SJSA1 (cell line): ENCODE measurements at places on chromosomes 1 and 21.

DNA sequence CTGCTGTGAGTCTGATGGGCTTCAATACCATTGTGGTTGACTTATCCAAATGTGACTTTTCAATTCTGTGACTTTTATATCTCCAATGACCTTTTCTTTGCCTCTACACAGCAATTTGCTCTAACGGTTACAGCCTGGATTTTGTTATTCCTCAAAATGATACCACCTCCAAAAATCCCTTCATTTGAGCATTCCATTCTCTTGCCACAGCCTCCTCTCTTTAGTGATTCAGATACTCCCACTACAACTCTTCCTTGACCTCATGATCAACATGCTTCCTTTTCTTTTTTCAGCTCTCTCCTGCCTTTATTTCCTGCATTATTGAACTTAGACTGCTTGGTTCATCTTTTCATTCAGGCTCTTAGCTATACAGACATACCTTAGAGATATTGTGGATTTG lies 16.6 kb upstream of the IL19 start:
- DNase-seq = peak; percentile 27

GRCh38 chr1:220952961-220953643 lies 73.9 kb downstream of the HLX start:
- DNase-seq = no peak

- no peak for DNase-seq
These were observed 27.9 kb downstream of the MORC3 start for GRCh38 chr21:36347962-36348328.

DNA sequence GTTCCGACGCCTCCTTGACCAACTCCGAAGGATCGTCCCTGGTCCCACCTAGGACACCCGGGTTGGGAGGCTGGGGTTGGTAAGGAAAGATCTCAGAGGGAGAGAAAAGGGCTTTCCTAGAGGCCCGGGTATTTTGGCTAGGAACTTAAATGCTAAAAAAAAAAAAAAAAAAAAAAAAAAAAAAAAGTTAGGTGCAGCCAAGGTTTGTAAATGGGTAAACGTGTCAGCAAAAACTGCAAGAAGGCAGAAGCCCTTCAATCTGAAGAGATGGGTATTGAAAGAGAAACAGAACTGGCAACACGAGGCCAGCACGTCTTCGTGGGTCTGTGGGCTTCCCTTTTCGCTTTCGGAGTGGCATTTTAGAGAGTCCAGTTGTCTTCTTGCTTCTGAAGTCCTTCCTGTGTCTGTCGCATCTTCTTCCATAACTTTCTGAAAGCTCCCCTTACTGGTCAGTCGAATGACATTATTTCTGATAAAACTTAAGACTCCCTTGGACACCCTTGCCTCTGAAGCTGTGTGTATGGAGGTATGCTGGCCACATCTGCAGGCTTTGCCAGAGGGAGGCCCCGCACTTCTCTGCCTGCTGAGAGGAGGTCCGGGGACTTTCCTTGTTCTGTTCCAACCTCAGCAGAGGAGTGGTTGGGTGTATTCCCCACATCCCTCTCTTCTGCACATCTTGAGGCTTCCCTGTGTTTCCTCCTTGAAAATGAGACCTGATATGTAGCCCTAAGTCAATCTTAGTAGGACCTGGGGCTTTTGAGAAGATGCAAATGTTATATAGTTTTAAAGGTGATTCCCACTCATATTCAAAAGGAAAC lies 745 bp downstream of the RCSD1 start:
- no peak for DNase-seq

- no peak for DNase-seq
These were observed 2.7 kb downstream of the DUSP10 start for GRCh38 chr1:221739018-221739676.

DNA sequence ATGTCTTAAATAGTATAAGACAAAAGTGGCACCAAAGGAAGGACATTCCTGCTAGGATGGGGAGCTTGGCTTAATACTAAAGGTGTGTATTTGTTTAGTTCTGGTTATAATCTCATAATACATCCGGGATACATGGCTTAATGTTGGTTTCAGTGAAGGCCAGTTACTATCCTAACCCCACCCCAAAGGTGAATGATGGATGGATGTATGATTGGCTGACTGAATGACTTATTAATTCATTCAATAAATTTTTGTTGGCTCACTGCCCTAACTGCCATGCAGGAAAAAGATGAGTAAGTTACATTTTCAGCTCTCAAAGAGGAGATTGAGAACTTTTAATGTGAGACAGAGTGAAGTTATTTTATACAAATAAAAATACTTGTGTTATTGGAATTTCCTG lies 52.2 kb downstream of the PHACTR4 start:
- no peak for DNase-seq

GRCh38 chr1:95903060-95903459 lies 669.0 kb downstream of the RWDD3 start:
- DNase-seq = no peak

DNA sequence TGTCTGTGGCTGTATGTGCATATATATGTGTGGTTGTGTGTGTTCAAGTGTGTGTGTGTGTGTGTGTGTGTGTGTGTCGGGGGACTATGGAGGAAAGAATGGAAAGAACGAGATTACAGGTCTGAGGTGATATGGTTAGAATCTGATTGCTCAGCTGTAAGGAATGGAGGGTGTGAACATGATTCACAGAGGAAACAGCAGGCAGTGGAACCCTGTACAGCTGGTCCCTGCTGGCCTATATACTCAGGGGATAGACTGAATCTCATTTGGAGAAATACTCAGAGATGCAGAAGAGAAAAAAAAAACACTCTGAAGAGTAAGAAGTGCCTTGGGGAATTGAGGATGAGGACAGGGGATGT lies 180.1 kb upstream of the ESRRG start:
- DNase-seq = no peak

DNA sequence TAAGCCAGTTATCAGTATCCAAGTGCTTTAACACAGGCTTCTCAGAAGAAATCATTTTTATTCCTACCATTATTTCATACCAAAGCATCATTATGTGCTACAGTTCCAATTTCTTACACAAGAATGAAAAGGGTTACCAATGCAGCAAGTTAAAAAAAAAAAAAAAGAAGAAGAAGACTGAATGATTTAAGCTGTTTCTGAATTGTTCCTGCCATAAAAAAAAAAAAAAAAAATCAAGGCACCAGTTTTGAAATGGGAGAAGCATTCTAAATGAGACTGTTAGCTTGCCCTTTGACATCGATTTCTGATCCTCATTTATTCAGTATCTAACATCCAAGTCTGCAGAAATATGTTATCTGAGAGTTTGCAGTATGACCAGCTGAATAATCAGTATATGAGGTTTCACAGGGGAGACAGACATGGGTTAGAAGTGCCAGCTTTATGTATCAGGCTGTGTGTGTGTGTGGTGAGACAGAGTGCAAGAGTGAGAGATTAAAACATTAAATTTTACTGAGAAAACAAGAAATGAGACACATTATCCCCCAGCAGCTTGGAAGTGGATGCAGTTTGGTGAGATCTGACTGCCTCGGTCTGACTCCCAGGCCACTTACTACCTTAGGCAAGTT lies 105.8 kb downstream of the COLGALT2 start:
- no peak for DNase-seq

DNA sequence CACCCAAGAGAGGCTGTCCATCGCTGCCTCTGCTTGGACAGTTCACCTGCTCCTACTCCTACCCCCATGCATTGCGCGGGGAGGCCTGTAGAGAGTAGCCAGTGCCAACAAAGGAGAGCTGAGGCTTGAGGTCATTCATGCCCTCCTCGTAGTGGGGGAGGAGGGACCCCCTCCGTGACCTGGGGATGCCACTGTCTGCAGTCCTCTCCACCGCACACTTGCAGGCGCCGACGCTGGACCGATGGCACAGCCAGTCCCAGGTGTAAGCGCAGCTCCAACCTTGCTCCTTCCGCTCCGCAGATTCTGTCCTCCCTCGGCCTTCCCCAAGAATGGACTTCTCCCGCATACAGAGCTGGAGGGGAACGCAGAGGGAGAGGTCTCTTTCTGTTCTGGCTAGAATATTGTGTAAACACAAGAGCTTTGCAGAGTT lies 672 bp upstream of the PHLDA3 start:
- DNase-seq = no peak

DNA sequence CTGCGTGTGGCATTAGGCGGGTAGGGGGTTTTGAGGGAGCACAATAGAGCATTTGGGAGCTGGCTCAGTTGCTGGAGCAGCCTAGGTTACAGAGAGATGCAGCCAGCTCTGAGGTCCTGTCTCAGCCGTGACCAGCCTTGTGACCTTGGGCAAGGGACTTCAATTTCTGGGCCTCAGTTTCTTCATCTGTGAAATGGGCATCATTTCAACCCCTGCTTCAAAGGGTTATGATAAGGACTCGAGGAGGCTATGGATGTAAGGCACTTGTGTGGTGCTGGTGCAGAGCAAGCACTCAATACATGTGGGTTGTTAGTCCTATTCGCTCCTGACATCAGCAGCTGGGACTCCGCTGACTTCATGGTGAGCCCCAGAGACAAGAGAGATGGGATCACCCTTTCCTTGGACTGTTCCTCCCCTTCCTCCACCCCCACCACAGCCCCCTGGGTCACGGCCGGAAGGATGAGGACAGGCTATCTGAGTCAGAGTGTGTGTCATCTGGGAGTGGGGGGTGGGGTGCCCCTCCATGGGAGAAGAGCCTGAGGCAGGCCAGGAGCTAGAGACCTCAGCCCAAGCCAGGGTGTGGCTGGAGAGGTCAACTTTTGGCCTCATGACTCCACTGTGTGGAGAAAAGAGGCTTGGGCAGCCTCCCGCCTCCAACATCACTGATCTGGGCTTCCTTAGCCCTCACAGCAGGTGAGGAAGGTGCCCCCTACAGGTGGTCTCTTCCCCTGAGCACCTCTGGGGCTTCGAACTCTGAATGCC lies 71.4 kb upstream of the ZBTB40 start:
- peak; percentile 27 for DNase-seq

DNA sequence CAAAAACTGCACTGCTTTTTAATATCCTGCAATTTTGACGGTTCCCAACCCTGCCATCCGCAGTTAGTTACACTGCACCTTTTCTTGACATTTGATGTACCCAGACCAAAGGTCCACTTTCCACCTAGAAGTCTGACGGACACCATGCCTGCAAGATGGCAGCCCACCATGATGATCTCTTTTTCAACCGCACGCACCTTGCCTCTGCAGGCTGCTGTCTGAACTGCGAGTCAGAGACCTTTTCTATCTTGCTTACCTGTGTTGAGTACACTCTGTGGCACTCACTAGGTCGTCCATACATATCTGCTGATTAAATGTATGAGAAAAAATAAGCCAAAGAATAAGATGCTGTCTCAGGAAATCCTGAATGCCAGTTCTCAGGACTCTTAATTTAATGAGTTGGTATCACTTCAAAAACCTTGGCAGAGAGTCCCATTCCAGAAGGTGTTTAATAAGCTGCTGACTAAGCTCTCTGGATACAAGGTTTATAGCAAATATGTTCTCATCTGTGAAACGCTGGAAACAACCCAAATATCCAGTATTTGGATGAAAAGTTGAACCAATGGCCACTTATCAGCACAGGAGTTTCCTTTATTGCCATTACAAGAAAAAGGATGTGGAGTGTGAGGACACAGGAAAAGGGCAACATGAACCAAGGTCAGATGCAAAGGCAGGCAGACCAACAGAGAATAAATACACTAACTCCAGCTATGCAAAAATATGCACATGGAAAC lies 37.9 kb downstream of the GNG12 start:
- no peak for DNase-seq

GRCh38 chr1:43947061-43947873 lies 517 bp downstream of the IPO13 start:
- no peak for DNase-seq

- no peak for DNase-seq
These were observed 9.8 kb upstream of the CDC20 start for GRCh38 chr1:43348809-43349593.

- DNase-seq = no peak
These were observed 41.3 kb downstream of the PGM1 start for GRCh38 chr1:63634471-63634870.

DNA sequence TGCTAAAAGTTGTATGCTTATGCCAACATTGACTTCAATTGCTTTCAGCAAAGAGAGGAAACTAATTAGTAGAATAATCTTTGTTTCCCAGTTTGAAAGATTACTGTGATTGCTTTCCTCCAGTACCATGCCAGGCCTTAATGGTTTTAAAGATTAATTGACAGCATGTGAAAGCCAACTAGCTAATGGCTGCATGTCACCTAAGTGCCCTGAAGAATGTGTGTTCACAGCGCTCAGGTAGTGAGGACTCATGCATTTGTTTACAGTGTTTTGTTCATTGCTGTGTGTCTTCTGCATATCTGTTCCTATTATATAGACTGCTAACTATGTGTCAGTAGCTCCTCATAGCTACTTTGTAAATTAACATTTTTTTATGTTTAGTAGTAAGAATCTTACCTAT lies 335.6 kb downstream of the LRRIQ3 start:
- no peak for DNase-seq

DNA sequence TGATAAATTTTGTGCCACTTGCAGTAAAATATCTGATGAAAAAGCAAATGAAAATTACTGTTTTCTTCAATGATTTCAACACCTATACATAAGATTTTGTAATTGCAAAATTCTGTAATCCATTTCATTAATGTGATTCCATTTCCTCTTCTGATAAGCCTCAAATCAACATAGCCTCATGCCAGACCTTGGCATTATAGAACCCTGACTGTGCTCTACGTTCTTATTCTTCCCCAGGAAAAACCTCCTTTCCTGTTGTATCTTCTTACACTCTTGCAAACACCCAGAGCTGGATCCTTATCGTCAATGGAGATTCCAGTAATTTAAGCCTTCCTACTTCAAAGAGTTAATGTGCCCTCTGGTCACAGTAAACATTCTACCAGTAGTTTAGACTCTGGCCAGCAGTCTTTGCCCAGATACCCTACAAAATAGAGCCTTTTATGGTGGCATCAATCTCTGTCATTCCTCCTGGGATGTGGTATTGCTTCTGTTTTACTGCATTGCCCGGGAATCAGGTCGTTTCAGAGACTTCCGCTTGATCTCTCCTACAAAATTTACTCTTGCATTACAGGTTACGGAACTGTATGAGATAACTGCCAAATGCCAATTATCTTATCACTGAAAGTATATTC lies 48.5 kb upstream of the CHRM3 start:
- DNase-seq = no peak

- no peak for DNase-seq
These were observed 538.0 kb upstream of the CAMK1G start for GRCh38 chr1:209045331-209046057.

DNA sequence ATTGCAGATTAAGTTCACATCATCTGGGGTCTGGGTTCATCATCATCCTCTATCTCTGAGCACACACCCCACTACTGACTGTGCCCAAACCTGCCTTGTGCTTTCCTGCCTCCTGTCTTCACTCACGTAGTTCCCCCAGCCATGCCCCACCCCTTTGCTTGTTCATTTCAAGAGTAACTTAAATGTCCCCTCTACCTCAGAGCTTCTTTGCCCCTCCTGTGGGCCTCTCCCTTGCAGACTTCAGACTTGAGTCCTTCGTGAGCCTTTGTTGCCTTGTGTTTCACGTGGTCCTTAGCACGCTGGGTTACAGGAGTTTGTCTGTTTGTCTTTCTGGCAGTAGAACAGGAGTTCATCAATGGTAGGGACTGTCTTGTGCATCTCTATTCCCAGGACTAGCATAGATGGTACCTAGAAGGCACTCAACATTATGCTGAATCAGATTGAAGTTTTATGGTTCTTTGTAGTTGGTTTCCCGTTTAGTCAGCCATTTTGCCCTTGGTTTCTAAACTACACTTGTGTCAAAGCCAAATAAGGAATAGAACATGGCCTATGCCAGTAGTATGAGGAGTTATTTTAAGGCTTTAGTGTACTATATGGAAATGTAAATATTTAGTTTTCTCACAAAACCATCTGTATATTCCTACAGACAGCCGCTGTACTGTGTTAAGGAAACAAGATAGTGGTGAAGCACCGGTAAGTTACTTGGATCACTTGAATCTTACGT lies 86.2 kb downstream of the TTC3 start:
- no peak for DNase-seq

- no peak for DNase-seq
These were observed 16.2 kb downstream of the BTF3L4 start for GRCh38 chr1:52072291-52072690.
